Stomach (tissue), 19 donors: ENCODE measurements at places on chromosomes 5 and 9.
A peak's percentile ranks its signal among the peaks of the same experiment; 100 is the strongest.

DNA sequence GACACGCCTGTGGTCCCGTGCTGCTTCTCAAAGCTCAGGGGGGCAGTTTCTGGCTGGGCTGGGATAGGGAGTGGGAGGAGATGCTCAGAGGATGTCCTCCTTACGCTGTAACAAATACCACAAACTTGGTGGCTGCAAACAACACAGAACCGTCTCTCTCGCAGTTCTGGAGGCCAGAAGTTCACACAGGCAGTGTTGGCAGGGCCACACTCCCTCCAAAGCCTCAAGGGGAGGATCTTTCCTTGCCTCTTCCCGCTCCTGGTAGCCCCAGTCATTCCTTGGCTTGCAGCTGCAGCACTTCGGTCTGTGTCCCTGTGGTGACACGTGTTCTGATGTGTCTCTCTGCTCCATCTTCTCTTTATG is 10.4 kb upstream of the ORM1 start:
- no peak for DNase-seq
- H3K27me3 ChIP-seq: no peaks in the 10 kb centered on the region
- no peak overlapping the region for H3K4me3 ChIP-seq

DNA sequence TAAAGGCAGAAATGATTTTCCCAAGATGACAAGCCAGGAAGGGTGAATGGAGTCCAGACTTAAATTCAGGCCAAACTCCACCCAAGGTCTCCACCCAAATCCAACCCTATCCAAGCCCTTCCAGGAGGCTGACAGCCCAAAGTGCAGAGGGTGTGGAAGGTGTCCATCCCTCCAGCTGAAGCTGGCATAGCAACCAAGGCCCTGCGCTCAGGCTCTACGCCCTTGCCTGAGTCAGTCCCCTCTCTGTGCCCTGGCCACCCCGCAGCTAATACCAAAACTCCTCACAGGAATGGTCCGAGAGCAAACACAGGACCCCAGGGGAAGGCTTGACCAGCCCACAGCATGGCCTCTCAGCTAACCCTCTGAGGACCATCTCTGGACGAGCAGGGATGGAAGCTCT is 2.1 kb downstream of the SEPTIN8 start:
- no peak overlapping the region for H3K4me3 ChIP-seq
- peak overlapping the region; percentile 88 for H3K27ac ChIP-seq

- H3K27me3 ChIP-seq: no peaks in the 10 kb centered on the region
- no peaks in the 10 kb centered on the region for H3K36me3 ChIP-seq
- H3K4me3 ChIP-seq: no peak overlapping the region
Observed at GRCh38 chr5:142783601-142784341, 13.6 kb downstream of the ARHGAP26 start.

- DNase-seq: no peak
- H3K27ac ChIP-seq: no peak overlapping the region
- no peaks in the 10 kb centered on the region for H3K4me1 ChIP-seq
- no peaks in the 10 kb centered on the region for H3K27me3 ChIP-seq
Observed at GRCh38 chr5:131305906-131306305, 42.1 kb downstream of the CDC42SE2 start.

DNA sequence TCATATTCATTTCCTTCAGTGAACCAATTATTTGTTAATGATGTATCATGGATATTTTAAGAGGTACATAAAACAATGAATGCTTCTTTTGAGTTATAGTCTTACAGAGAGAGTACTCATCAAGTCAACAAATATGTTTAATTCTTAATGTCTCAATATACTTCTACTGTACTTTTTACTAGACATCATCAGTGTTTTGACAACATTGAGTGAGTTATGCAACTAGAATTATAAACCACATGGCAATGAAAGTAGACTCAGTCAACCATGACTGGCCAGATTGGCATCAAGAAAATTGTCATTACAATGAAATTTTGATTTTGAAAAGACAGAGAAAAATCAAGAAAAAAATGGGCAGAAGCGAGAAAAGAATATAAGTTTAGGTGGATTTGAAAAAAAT is 1248.1 kb upstream of the CDH18 start:
- H3K36me3 ChIP-seq: no peaks in the 10 kb centered on the region
- no peak overlapping the region for H3K27ac ChIP-seq

- no peaks in the 10 kb centered on the region for H3K4me1 ChIP-seq
- H3K27me3 ChIP-seq: no peaks in the 10 kb centered on the region
- H3K27ac ChIP-seq: no peak overlapping the region
- no peak for DNase-seq
- no peaks in the 10 kb centered on the region for H3K36me3 ChIP-seq
- H3K4me3 ChIP-seq: no peak overlapping the region
Observed at GRCh38 chr5:122062205-122062604, 15.9 kb downstream of the LOX start.

DNA sequence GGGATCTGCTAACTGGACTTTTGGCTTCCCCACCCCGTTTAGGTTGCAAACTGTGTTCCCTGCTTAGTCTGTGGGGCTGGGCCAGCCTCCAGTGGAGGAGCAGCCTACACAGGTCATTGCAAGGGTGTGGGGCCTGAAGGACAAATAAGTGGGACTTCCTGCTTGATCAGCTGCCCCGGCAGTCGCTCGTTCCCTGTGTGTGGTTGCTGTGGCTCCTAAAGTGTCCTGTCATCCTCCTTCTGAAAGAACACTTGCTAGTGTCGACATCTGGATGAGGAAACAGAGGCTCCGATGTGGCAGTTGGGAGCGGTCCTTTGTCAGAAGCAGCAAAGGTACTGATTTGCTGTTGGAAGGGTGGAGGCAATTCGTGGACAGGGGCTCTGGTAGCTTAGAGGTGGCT is 88.9 kb upstream of the TBCA start:
- peaks cover 11% of the 10 kb centered on the region for H3K27me3 ChIP-seq
- no peak overlapping the region for H3K27ac ChIP-seq
- no peak overlapping the region for H3K4me3 ChIP-seq
- no peak for DNase-seq

DNA sequence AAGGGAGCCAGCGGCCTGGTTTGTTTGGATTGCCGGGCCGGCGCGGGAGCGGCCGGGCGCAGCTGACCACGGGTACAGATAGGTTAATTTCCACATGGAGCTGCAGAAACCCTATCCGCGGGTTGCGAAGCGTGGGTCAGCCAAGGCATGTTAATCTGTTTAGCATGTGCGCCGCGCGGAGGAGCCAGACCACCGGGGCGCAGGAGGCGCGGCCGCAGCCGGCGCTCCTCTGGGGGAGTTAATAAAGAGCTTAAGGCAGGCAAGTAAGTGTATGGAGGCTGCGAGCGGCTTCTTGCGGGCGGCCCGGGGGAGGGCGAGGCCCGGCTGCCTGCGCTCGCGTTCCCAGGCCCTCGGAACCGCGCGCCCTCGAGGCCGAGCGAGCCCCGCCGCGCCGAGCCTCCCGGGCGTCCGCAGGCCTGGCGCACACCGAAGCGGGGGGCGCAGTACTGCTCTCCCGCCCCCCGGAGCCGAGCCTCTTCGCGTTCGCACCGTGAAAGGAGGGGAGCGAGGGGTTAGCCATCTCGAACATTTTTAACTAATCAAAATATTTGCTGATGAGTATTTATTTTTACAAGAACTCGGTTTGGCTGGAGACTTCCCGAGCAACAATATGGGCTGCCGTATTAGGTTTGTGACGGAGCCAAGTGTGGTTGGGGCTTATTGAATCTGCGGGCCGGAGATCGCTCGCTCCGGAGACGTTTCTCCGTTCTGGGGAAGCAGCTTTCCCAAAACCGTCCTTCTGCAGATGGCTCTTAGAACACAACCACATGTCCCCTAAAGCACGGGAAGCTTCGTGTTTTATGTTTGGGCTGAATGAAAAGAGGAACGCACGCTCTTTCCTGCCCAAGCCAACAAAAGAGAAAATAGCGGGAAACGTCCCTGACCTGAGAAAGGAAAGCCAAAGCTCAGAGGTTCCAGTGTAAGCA is 28.8 kb downstream of the FOXD1 start:
- H3K4me3 ChIP-seq: peak overlapping the region; percentile 47
- no peaks in the 10 kb centered on the region for H3K36me3 ChIP-seq
- H3K4me1 ChIP-seq: peaks cover 11% of the 10 kb centered on the region
- no peak overlapping the region for H3K27ac ChIP-seq

DNA sequence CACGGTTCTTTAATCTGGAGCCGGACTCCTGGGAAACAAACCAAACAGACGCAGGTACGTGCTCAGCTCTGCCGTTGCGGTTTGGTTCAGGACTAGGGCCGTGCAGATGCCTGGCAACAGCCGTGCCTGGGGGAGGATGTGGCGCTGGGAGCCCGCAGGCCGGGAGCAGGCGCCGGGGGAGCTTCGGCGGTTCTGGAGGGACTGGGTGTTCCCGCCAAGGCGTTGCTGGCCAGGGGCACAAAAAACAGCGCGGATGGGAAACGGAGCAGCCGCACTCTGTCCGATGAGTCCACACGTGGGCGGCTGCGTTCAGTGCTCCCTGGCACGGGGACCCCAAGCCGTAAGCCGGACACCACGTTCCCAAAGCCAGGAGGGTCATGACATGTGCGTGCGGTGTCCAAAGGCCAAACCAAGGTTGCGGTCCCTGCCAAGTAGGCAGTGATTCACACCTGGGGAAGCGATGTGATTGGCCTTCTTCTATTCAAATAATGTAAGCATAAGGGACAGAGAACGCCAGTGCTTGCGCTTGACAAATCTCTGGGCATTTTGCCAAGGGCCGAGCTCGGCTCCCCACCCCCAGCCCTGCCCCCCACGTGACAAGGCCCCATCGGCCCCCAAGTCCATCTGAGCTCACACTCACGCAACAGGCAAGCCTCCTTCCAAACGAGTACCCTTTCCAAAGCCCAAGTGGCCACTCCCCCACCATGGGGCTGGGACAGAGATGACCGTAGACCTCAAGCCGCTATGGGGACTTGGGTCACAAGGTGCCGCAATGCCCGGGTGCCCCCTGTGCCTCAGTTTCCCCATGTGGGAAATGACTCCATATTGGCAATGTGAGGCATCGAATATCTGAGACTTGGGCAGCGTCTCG is 49.7 kb upstream of the NKD2 start:
- no peaks in the 10 kb centered on the region for H3K36me3 ChIP-seq
- peak; percentile 59 for DNase-seq
- H3K4me3 ChIP-seq: no peak overlapping the region
- peaks cover 52% of the 10 kb centered on the region for H3K4me1 ChIP-seq

DNA sequence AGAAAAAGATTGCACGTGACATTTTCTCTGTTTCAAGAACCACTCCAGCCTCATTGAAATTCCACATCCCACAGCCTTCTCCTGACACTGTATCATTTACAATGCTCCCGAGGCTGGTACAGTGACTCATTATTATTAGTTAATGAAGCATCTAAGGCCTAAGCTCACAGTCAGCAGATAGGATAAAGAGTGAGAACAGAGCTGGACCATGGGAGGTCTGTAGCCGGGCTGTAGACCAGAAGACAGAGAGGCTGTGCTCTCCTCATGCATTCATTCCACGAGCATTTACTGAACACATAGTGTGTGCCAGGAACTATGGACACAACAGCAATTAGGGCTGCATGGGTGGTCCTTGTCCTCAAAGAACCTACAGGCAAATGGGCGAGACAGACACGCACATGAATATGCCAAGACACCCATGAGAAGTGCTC is 47.3 kb upstream of the GALNT10 start:
- no peak overlapping the region for H3K4me3 ChIP-seq
- no peaks in the 10 kb centered on the region for H3K27me3 ChIP-seq
- H3K36me3 ChIP-seq: no peaks in the 10 kb centered on the region
- DNase-seq: no peak

- DNase-seq: no peak
- H3K27me3 ChIP-seq: no peaks in the 10 kb centered on the region
- peak overlapping the region; percentile 16 for H3K27ac ChIP-seq
- no peak overlapping the region for H3K4me3 ChIP-seq
Observed at GRCh38 chr5:177483994-177484901, 10.8 kb upstream of the DBN1 start.

- H3K4me3 ChIP-seq: no peak overlapping the region
- H3K36me3 ChIP-seq: no peaks in the 10 kb centered on the region
Observed at GRCh38 chr5:109703829-109704228, 14.1 kb downstream of the MAN2A1 start.

DNA sequence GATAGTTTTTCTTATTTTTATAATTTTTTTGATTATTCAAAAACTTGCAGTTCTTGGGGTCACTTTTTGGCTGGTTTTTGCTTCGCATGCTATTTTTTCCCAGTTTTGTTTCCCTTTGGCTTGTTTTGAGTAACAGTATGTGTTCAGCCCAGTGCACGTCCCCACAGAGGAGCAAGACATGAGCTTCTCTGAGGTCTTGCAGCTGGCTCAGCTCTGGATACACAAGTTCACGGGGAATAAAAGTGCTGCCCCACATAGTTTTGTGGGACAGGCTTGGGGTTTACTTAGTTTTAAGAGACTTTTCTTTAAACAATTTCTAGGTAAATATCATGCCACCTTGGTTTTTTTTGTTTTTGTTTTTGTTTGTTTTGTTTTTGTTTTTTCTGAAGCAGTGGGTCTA is 297.8 kb upstream of the IRX1 start:
- H3K36me3 ChIP-seq: no peaks in the 10 kb centered on the region
- no peak overlapping the region for H3K27ac ChIP-seq
- H3K4me1 ChIP-seq: no peaks in the 10 kb centered on the region
- no peaks in the 10 kb centered on the region for H3K27me3 ChIP-seq
